ENCODE measurements at places on chromosomes 6 and 20. TPM values are rescaled to one million over a fixed set of nuclear protein-coding genes. Genes with fewer than 3 reads are reported as not detected.

PKIG gene
- total RNA-seq: 88.0 TPM

RAET1L gene
- not detected for total RNA-seq

GRM1 gene
- under 0.01 TPM for total RNA-seq

RNF144B gene
- 0.28 TPM for total RNA-seq

BIRC7 gene
- 0.65 TPM for total RNA-seq

OR14J1 gene
- not detected for total RNA-seq

SMPDL3A gene
- 196 TPM for total RNA-seq

PHACTR3 gene
- total RNA-seq: not detected

FAM50B gene
- total RNA-seq: 5.0 TPM

NELFE gene
- total RNA-seq: 111 TPM

SSTR4 gene
- total RNA-seq: not detected

APOBEC2 gene
- total RNA-seq: not detected

HLA-DOA gene
- total RNA-seq: under 0.01 TPM

PROCR gene
- total RNA-seq: 50.8 TPM

KCNK16 gene
- not detected for total RNA-seq

LHFPL5 gene
- not detected for total RNA-seq

TFAP2D gene
- not detected for total RNA-seq

ADGB gene
- total RNA-seq: not detected

GPLD1 gene
- total RNA-seq: 0.14 TPM

C2 gene
- total RNA-seq: 5.4 TPM

ID4 gene
- 10.2 TPM for total RNA-seq

NOX3 gene
- total RNA-seq: not detected

GTSF1L gene
- not detected for total RNA-seq

TAF8 gene
- 12.6 TPM for total RNA-seq

NNAT gene
- 0.14 TPM for total RNA-seq

ROS1 gene
- 0.09 TPM for total RNA-seq
